ENCODE measurements at places on chromosomes 11 and 22. TPM values are rescaled to one million over a fixed set of nuclear protein-coding genes. Genes with fewer than 3 reads are reported as not detected.

C22orf31 gene
- total RNA-seq, result not detected

OR5A1 gene
- not detected for total RNA-seq

LRRC32 gene
- total RNA-seq, result 0.44 TPM

DBX1 gene
- total RNA-seq, result not detected

Measured in H1 (cell line).